ENCODE measurements at places on chromosomes 11 and 22.

GRCh38 chr11:64769283-64769682 is 9.1 kb downstream of the SF1 start:
- no peak for DNase-seq

DNA sequence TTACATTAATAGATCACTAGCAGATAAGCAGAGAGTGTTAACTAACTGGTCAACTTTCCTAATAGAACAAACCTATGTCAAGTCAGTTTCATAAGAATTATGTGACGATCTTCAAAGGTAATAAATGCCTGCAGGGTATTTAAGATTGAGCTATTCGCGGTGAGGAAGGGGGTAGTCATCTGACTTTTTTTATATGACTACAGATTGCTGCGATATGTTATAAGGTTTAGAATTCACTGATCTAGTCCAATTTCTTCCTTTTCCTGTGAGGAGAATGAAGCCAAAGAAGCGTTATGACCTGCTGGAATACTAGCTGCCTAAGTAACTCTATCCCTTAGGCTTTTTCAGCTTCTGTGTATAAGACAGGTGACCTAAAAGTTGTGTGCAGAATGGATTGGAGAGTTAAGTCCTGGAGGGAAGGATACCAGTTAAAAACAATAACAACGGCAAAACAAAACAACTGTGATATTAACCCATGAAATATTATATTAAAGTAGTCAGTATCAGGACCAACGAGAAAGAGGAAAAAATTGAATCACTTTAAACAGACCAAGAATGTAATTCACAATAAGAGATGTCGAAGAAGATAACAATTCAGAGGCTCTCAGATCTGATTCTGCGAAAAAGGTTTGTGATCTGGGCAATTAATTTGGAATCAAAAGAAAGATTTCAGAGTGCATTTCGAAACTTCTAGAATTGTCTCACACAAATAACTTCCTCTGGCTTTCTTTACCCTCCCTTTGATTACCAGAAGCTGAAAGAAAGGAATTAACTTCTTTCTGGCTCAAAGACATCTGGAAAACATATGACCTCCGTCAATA is 630 bp downstream of the CASP4 start:
- no peak for DNase-seq

DNA sequence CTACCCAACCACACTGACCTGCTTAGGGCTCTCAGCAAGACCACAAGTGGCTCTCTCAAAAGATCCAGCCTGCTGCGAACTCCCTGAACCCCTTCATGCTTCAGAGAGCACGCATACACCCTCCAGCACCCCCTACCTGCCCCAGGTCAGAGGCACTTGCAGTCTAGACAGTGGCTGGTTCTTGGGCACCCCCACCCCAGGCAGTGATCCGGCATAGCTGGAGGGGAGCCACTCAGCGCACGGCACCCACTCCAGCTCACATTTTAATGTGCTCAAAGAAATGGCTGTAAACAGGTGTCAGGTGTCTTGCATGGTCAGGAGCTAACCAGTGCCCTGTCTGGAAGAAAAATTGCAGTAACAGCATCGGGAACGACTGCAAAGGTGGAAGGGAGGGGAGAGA is 140.8 kb downstream of the PKNOX2 start:
- DNase-seq, result no peak

DNA sequence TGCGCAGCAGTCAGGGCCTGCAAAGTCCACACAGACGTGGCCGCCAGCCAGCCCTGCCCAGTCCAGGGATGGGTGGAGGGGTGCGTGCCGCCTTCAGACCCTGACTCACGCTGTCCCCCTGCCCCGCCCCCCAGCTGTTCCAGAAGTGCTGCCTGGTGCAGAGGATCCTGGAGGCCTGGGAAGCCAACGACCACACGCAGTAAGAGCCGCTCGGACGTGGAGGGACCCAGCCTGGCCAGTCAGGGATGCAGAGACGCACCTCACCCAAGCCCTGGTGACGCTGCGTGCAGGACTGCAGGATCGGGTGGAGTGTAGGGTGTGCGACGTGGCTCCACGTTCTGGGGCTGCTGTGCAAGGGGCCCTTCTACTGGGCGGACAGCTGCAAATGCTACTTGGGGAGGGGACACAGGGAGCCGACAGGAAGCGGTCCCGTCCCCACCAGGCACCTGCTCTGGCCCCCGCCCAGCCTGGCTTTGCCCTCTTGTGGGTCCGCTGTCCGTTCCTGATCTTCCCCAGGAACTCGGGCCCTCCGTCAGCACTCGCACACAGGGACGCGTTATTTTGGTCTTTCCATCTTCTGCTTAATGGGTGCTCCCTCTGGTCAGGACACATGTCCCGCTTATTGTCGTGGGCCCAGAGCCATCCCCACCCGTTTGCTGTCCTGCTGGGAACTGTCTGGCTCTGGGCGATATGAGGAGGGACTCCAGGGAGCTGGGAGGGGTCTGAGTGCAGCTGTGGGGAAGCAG is 42.5 kb downstream of the SBF1 start:
- no peak for DNase-seq

DNA sequence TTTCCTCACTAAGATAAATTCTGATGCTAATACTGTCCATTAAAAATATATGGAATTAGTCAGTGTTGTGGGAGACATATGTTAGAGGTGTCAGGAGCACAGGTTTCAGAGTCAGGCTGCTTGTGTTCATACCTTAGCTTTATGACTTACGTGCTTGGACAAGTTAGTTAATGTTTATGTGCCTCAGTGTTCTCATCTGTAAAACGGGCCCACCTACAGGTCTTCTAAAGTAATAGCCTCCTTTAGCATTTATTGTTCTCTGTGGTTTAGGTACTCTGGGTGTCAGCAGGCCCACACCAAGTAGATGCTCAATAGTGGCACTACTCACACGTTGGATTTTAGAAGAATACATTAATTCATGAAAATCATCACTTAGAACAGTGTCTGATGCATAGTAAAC is 308.7 kb upstream of the ZC3H12C start:
- DNase-seq, result no peak

DNA sequence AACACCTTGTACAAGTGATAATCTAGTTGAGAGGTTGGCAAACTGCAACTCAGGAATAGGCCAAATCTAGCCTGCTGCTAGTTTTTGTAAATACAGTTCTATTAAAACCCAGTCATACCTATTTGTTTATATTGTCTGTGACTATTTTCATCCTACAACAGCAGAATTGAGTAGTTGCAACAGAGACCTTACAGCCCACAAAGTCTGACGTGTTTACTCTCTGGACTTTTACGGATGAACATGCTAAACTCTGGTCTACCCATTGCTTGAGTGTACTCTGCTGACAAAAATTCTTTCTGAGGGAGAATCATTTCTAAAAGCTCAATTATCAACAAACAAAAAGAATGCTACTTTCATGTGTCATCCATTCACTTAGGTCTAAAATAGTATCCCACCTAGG is 287.0 kb downstream of the DYNC2H1 start:
- no peak for DNase-seq

- DNase-seq, result no peak
Measured at GRCh38 chr11:115067471-115067870, 389.1 kb downstream of the NXPE2 start.

GRCh38 chr11:76839311-76839710 is 21.4 kb upstream of the ACER3 start:
- DNase-seq, result no peak

DNA sequence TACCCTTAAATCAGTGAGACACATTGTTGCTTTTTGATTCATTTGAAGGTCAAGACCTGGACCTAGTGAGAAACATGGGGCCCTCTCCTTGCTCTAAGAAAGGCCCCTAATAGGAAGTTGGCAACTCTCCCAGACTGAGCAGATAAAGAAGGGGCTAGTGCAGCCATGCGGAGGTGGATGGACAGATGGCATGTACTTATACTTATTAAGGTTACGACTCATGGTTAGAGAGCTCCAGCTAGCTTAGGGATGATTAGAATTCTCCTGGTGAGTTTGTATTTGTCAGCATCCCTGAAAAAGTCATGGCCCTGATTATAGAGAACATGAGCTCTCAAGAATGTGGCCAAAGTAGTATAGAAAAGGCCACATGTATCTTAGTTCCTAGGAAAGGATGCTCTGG is 112.1 kb upstream of the BDNF start:
- no peak for DNase-seq

DNA sequence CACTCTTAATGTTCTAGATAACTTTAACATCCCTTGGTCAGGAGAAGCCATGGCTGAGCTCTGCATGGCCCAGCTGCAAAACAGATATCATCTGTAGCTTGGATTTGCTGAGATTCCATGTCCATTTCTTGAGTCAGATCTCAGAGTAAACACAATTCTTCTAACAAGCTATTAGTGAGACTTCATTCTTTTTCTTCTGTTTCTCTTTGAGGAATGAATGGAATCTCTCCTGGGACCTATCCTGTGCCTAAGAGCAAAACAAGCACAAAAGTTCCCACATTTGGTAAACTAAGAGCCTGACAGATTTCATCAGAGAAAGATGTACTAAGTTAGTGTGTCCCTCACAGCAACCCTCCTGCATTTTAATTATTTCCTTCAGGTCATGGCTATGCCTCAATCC is 142.8 kb downstream of the MAML2 start:
- no peak for DNase-seq

- DNase-seq, result no peak
Measured at GRCh38 chr11:46381819-46382645, 563 bp downstream of the MDK start.

- no peak for DNase-seq
Measured at GRCh38 chr11:30344085-30344484, 21.2 kb downstream of the ARL14EP start.

DNA sequence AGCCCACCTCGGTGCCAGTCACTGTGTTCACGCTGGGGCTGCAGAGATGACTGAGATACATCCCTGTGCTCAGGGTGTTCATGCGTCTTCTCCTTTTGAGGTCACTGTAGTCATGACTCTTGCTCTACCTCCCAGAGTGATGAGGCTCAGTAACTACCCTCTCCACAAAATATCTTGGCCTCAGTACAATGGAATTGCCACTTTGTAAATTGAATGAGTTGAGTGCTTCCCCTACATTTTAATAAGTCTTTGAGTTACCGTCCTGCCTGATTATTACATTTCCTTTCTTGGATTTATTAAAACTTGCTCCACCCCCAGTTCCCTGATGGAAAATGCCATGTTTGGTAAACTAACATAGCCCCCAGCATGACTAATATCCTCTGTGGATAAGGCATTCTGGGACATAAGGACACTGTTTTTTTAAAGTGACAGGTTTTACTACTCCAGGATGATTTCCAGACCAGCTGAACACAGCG is 15.9 kb downstream of the PRSS23 start:
- DNase-seq, result no peak

GRCh38 chr11:58866788-58867187 is 22.3 kb upstream of the GLYATL2 start:
- DNase-seq, result no peak

GRCh38 chr11:103872748-103873147 is 163.7 kb upstream of the DDI1 start:
- no peak for DNase-seq

Measured in NCI-H187 (cell line).